Activated CD4-positive, alpha-beta T cell treated with anti-CD3 and anti-CD28 coated beads, Interleukin-2, amount 50 U/mL, for 1 hour (primary cell): ENCODE measurements at places on chromosomes 2 and 18.

DNA sequence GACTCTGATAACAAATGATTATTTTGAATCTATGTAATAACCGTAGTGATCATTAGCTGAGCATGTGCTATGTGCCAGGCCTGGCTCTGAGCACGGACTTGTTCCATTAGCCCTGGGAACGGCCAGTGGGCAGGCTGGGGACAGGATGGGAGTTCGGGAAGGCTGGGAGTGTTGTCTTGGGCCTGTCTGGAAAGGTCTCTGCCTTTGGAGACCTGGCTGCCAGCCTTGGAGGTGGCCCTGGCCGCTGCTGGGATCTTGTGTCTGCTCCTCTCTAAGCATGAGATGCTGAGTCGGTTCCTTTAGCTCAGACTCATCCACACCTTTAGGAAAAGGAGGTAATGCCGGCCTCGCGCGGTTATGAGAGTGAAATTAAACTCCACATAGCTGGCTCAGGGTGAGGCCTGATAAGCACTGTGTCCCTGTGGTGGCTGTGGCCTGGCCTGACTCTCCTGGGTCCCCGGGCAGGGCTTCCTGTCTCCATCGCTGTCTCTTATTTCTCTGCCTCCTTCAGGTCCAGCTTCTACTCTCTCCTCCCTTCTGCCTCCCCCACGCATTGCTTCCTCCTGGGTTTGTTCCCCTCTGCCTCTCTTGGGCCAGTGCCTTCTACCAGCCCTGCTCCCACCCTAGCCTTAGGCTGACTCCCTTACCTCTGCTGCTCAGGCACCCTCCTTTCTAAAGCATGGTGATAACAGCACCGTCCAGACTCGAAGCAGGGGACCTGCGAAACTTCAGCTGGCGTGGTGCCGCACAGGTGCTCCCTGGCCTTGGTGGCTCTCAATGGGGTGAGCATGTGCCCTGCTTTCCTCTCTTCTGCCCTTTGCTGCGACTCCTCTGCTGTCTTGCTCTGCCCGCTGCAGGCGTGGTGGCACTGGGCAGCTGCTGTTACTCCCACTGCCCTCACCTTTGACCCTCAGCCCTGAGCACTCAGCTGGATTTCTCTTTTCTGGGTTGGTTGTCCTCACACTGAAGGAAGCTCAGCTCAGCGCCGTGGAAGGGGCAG is 41.8 kb downstream of the NCK2 start:
- DNase-seq = no peak

DNA sequence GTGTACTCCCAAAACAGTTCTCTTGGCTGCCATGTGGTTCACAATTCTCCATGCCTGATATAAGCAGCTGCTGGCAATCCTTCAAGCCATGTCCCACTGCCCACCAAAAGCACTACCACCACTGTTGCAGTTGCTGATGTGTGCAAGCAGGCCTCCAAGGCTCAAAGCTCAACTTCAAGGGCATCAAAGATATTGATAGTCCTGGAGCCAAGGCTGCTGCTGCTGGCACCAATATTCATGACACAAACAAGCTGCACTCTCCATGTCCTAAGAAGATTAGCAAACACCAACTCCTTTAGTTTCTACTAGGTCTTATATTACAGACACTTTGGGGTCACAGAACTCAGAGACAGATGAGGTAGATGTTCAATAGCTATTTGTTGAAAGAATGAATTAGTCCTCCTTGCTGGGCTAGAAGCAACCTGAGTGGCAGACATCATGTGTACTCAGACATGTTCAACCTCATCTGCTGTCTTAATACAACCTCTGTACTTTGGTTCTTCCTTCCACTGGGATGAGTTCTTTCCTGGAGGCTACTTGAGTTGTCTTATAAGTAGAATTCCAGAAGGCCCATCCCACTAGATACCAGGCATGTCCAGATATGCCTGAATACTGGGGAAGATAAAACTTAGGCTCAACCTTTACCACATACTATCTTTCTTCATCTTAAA is 104.5 kb upstream of the UGP2 start:
- DNase-seq = no peak

GRCh38 chr2:150520887-150521664 is 33.6 kb upstream of the RND3 start:
- DNase-seq = no peak

GRCh38 chr18:67179726-67180125 is 336.8 kb downstream of the DSEL start:
- no peak for DNase-seq

- DNase-seq = no peak
Observed at GRCh38 chr18:48565105-48565504, 26.3 kb downstream of the CTIF start.

- no peak for DNase-seq
Observed at GRCh38 chr18:75173125-75173432, 35.9 kb downstream of the PTGR3 start.

- DNase-seq = no peak
Observed at GRCh38 chr2:82282111-82282882, 1977.7 kb upstream of the LRRTM1 start.

GRCh38 chr2:164773635-164774034 is 68.0 kb downstream of the COBLL1 start:
- DNase-seq = no peak

- DNase-seq = no peak
Observed at GRCh38 chr18:14914771-14915170, 166.8 kb downstream of the ANKRD30B start.

DNA sequence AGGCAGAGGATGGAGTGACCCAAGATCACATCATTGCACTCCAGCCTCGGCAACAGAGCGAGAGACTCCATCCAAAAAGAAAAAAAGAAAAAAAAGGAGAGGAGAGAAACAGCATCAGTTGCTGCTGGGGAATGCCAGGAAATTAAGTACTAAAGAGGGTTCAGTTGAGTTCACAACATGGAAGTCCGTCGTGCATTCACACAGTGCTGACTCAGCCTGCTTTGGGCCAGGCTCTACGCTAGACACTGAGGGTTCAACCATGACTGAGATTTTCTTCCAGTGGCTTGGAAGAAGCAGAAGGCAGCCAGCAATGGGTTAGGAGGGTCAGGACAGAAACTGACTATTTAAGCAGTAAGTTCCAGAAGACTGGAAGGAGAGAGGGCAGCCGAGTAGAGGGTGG is 108.8 kb downstream of the FMNL2 start:
- DNase-seq = no peak

- no peak for DNase-seq
Observed at GRCh38 chr2:10501451-10501961, 53.4 kb upstream of the ODC1 start.

GRCh38 chr2:95354469-95354901 is 48.0 kb upstream of the FAHD2A start:
- no peak for DNase-seq

- no peak for DNase-seq
Observed at GRCh38 chr2:102749938-102750337, 11.9 kb upstream of the TMEM182 start.

GRCh38 chr2:98778741-98779483 is 48.0 kb upstream of the MGAT4A start:
- no peak for DNase-seq

GRCh38 chr2:219573166-219573565 is 1.1 kb downstream of the INHA start:
- DNase-seq = no peak

DNA sequence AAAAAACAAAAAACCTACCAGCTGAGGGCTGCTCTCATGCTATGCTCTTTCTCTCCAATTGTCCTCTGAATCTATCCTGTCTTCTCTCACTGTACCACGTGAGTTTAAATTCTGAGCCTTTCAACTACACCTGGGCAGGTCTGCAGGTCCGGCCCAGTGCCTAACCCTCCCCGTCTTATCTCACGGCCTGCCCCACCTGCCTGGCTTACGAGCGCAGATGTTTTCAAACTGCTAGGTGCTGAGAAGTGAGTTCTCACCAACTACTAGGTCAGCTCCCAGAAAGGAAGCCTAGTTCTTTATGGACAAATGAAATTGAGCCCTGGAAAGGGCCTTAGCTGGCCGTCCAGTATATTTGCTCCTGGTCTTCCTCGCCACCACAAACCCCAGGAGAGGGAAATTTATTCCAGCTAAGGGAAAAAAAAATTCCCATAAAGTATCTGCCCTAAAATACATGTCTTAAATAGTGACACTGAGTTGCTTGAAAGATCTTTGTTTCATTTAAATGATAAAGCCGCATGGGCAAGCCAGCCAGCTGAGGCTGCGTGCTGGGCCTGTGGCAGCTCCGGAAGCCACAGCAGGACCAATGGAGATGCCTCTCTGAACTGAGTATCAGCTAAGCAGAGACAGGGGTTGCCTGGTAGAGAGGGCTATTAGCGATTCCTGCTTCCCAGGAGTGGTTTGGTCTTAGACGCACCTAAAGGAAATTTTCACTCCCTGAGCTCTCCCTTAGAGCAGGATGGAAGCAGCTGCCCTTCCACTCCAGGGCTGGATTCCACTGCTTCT is 92.5 kb upstream of the NCK2 start:
- DNase-seq = no peak

DNA sequence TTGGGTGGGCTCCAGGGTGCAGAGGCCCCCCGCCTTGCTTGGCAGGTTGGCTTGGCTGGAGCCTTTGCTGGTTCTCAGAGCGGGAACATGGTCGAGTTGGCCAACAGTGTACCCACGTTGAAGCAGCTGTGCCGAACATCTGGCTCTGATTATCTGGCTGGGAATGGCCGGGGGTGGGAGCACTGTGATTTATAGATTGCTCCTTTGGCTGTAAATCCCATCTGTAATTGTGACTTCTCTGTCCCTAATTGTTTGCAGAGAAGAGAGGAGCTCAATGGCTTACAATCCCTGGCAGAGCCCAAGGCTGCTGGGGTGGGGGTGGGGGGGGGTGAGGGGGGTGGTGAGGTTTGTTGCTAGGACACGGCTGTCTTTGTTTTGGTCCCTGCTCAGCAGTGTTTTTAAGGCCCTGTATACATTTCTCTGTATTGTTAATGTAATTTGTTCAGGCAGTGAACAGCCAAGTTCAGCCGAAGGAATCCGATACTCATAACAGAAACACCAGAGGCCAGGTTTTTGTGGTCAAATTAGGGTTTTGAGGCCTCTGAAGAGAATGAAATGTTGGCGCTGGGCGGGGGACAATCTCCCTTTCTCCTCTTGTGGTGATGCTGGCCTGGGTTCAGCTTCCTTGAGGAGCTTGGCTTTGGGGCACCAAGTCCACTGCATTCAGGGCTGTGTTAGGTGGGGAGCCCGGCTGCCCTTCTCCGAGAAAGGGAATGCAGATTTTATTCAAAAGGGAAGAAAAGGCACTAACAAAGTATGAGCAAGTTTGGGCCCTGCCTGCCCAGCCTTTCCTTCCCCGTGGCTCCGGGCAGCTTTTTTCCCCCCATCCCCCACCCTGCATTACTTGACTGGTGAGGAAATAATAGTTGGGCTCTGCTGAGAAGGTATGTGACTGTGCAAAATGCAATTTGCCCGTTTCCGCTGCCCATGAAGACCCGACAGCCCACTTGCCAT is 82.5 kb downstream of the TCF7L1 start:
- DNase-seq = no peak

- DNase-seq = no peak
Observed at GRCh38 chr2:101790416-101790815, 92.9 kb downstream of the MAP4K4 start.

GRCh38 chr2:137117385-137117784 is 352.0 kb downstream of the THSD7B start:
- no peak for DNase-seq

DNA sequence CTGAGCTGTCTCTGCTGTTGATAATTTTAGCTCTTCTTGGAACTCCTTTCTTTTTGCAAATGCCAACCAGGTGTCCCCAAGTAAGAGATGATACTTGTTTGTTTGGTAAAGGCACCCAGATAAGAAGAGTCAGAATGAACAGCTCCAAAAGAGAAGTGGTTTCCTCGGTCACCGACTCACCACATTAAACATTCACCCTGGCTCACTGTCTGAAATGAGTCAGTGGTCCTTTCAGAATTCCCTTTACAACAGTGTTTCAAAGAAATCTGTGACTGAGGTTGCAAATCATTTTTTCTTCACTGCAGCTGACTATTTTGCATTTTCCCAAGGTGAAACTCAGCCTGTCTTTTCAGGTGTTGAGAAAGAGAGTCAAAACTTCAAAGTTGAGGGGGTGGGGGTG is 16.2 kb upstream of the CXCR4 start:
- peak; percentile 41 for DNase-seq

- DNase-seq = no peak
Observed at GRCh38 chr18:58362027-58362575, 266.8 kb downstream of the ALPK2 start.

DNA sequence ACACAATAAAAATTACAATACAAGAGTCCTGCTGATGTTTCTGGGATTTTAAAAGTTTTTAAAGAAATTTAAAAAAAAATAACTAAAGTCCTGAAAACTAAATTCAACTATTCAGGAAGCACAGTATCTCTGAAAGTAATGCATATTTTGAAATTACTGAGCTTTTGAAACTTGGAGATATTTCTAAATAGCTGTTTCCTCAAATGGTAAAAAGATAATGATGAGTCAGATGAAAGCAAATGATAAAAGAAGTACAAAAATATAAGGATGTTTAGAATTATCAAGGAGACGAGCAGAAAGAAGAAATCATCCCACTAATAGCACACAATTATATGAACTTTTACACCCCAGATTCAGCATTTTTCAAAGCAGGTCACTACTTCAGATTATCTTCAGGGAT is 90.2 kb upstream of the SLC25A52 start:
- no peak for DNase-seq

DNA sequence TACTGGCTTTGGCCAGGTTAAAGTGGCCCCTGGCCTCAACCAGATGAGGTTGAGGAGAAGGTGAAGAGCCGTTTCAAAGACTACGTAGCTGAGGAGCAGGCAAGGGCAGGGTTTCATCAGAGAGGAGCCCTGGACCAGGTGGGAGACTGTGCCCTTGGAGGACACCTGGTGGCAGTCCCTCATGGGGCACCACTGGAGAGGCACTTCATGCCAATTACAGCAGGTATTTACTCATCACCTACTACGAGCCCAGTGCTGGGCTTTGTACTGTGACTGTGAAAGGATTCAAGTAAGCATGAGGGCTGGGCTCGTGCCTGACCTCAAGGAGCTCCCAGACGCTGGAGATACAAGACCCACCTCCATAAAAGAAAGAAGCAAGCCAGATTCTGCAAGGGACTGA is 37.6 kb downstream of the SMAD7 start:
- peak; percentile 62 for DNase-seq

DNA sequence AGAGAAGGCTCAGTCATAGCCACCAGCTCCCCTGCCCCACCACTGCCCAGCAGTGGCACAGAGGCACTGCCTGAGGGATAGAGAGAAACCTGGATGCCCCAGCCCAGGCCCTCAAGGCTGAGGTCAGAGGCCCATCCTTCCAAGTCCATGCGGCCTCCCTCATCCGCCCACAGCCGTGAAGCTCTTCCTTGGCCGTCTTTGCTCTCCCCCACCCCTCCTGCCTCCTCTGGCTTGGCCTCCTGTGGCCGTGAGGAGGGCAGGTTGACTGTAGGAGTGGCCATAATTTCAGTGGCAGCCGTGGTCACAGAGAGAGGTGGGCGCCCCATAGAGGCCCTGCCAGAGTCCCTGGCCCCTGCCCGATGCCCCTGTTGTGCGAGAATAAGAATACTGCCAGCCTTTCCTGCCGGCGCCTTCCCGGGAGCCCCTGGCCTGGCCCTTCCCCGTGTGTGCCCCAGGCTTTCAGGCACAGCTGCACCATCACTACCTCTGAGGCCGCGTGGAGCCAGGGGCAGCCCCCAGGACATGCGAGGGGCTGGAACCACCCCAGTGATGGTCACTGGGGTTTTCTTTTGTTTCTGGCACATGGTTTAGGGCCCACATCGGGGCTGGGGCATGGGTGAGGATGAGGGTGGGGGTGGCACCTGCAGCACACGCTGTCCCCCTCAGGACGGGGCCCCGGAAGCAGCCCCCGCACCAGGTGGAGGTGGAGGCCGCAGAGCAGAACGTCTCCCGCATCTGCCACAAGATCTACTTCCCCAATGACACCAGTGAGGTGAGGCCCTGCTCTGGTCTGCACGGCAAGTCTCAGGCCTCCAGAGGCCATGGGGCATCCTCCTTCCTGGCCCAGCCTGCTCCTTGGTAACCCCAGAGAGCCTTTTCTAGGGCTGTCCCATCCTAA is 13.1 kb upstream of the GPR17 start:
- DNase-seq = no peak
